ENCODE measurements at places on chromosomes 7 and 10. TPM values are rescaled to one million over a fixed set of nuclear protein-coding genes. Genes with fewer than 3 reads are reported as not detected.

DNA sequence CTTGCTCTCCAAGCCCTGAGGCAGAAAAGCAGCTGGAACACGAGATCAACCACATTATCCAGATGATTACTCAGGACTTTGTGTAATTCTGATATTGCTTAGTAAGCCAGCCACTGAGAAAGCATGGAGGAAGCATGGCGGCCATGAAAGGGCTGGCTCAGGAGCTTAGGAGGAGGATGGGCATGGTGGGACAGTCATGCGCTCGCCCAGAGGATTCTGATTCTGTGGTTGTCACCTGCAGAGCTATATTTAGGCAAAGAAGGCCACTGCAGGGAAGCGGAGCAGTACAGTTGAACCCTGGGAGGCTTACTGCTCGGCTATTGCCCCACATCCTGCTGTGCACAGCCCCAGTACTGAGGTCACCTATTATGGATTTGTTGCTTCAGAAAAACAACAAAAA is 128.8 kb upstream of the DNAJB12 start:
- no peaks in the 10 kb centered on the region for H3K27me3 ChIP-seq
- H3K4me3 ChIP-seq = no peak overlapping the region
- no peaks in the 10 kb centered on the region for H3K36me3 ChIP-seq
- H3K27ac ChIP-seq = no peak overlapping the region
- no peaks in the 10 kb centered on the region for H3K4me1 ChIP-seq

GRCh38 chr7:55413442-55413841 is 48.3 kb downstream of the LANCL2 start:
- no peak overlapping the region for H3K27ac ChIP-seq
- H3K4me3 ChIP-seq = no peak overlapping the region
- no peak for DNase-seq
- H3K36me3 ChIP-seq = peaks cover 4% of the 10 kb centered on the region
- H3K4me1 ChIP-seq = peaks cover 4% of the 10 kb centered on the region

GRCh38 chr7:127938588-127938987 is 92.6 kb downstream of the LRRC4 start:
- H3K4me1 ChIP-seq = peaks cover 4% of the 10 kb centered on the region
- no peak overlapping the region for H3K4me3 ChIP-seq
- peaks cover 4% of the 10 kb centered on the region for H3K36me3 ChIP-seq
- H3K27me3 ChIP-seq = peaks cover 2% of the 10 kb centered on the region
- H3K27ac ChIP-seq = no peak overlapping the region

DNA sequence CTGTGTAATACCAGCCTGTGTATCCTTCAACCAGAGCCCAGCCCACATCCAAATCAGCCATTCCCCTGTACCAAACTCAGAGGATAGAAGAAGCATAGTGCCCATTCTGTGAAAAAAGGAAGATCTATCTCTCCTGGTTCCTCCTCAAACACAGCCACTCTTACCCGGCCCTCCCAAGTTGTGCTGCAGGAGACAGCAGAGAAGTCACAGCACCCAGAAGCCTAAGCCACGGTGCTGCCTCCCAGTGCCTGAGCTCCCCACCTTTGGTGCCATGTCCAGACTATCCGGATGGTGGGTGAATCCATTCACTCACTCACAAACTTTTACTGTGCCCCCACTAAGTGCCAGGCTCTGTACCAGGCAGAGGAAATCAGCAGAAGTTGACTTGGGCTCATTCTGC is 166.0 kb upstream of the ZMIZ1 start:
- no peak overlapping the region for H3K27ac ChIP-seq
- H3K4me3 ChIP-seq = no peak overlapping the region
- peaks cover 2% of the 10 kb centered on the region for H3K27me3 ChIP-seq
- H3K36me3 ChIP-seq = no peaks in the 10 kb centered on the region
- DNase-seq = no peak

DNA sequence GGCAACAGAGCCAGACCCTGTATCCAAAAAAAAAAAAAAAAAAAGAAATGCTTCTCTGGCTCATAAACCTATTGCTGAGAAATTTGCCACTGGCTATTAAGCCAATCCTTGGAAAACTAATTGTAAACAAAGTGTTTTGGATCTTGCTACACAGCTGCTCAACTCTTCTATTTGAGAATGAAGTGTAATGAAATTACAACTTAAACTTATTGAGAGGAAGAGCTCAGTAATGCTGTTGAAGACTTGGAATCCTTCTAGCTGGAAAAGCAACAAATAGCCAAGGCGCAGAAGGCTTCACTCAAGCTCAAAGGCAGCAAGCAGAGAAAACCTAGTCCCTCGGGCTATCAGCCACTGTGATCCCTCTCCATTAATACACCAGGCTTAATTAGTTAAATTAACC is 99.6 kb upstream of the ZNF438 start:
- no peak for DNase-seq
- peaks cover 17% of the 10 kb centered on the region for H3K4me1 ChIP-seq
- no peak overlapping the region for H3K4me3 ChIP-seq
- H3K36me3 ChIP-seq = no peaks in the 10 kb centered on the region

The MLLT10 gene
- polyA plus RNA-seq = 4.8 TPM

The HGF gene
- polyA plus RNA-seq = not detected

DNA sequence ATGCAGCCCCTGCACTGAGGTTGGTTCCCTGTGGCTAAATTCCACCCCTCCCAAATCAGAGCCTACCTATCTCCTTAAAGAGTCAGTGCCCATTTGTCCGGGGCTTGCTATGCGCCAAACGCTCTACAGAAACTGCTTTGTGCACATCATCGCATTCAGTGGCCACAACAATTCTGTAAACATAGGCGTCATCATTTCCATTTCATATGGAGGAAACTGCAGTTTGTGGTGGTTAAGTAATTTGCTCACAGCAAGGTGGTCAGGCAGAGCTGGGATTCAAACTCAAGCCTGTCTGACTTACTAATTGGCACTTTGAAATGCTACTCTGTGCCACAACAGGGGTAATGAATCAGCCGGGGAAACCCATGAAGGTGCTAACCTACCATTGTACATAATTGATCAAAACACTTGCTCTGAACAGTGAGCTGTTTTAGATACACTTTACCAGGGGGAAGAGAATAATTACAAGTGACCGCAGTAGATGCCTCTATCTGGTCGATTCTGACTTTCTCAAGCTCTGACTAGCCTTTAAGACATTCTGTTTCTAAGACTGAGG is 775.5 kb downstream of the LRMDA start:
- H3K36me3 ChIP-seq = no peaks in the 10 kb centered on the region
- no peak overlapping the region for H3K27ac ChIP-seq
- DNase-seq = no peak
- no peaks in the 10 kb centered on the region for H3K4me1 ChIP-seq
- no peaks in the 10 kb centered on the region for H3K27me3 ChIP-seq

- no peak overlapping the region for H3K4me3 ChIP-seq
- no peaks in the 10 kb centered on the region for H3K36me3 ChIP-seq
- no peaks in the 10 kb centered on the region for H3K4me1 ChIP-seq
- no peak overlapping the region for H3K27ac ChIP-seq
- H3K27me3 ChIP-seq = peaks cover 6% of the 10 kb centered on the region
- DNase-seq = no peak
These were observed 191.8 kb downstream of the TNS3 start for GRCh38 chr7:47389923-47390630.

DNA sequence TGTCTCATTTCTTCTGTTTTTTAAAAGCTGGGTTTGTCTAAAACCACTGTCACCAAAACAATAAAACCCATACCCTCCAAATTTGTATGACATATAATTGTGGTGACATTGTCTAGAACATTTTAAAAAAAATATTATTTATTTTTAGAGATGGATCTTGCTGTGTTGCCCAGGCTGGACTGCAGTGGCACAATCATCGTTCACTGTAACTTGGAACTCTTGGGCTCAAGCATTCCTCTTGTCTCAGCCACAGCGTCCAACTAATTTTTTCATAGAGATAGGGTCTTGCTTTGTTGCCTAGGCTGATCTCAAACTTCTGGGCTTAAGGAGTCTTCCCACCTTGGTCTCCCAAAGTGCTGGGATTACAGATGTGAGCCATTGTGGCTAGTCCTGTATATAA is 116.5 kb downstream of the CCNY start:
- no peaks in the 10 kb centered on the region for H3K27me3 ChIP-seq
- no peak for DNase-seq
- peaks cover 58% of the 10 kb centered on the region for H3K4me1 ChIP-seq
- no peak overlapping the region for H3K4me3 ChIP-seq

- H3K36me3 ChIP-seq = no peaks in the 10 kb centered on the region
- no peak overlapping the region for H3K27ac ChIP-seq
- H3K4me3 ChIP-seq = no peak overlapping the region
These were observed 8.2 kb downstream of the PRXL2A start for GRCh38 chr10:80416479-80417098.

The MCM7 gene
- 59.0 TPM for polyA plus RNA-seq

DNA sequence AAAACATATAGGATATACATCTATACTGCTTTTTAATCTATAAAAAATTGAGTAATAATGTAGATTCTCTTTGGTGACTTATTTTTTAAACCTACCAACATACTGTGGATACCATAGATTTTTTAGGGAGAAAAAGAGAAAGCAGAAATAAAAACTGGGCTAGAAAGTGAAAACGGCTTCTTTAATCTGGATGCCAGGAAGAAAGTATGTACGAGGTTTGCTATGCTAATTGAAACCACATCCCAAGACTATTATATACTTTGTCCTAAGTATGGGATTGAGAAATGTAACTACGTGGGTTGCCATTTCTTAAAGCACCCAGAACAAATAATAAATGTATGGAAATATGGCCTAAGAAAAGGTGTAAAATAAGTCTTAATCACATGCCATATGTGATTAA is 129.0 kb upstream of the NFE2L3 start:
- no peak overlapping the region for H3K27ac ChIP-seq
- no peaks in the 10 kb centered on the region for H3K36me3 ChIP-seq
- H3K4me3 ChIP-seq = no peak overlapping the region
- peaks cover 2% of the 10 kb centered on the region for H3K27me3 ChIP-seq
- no peak for DNase-seq

DNA sequence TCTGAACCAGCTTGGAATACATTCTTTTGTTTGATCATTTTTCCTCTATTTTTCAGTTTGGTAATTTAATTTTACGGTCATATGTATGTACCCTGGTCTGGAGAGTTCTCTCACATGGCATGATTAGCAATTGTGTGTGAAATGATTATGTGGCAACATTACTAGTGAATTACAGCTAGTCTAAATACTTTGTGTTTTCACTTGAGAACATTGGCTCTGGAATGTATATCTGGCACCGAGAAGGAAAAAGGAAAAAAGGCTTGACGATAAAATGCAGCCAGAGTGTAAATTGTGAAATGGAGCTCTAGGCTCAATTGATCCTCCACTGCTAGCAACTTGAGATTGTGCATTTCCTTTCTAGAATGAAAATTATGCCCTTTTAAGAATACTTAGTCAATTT is 397.2 kb downstream of the EXOC4 start:
- no peaks in the 10 kb centered on the region for H3K27me3 ChIP-seq
- H3K4me3 ChIP-seq = no peak overlapping the region
- DNase-seq = no peak
- H3K36me3 ChIP-seq = no peaks in the 10 kb centered on the region
- no peak overlapping the region for H3K27ac ChIP-seq

The CXCL12 gene
- polyA plus RNA-seq = not detected

DNA sequence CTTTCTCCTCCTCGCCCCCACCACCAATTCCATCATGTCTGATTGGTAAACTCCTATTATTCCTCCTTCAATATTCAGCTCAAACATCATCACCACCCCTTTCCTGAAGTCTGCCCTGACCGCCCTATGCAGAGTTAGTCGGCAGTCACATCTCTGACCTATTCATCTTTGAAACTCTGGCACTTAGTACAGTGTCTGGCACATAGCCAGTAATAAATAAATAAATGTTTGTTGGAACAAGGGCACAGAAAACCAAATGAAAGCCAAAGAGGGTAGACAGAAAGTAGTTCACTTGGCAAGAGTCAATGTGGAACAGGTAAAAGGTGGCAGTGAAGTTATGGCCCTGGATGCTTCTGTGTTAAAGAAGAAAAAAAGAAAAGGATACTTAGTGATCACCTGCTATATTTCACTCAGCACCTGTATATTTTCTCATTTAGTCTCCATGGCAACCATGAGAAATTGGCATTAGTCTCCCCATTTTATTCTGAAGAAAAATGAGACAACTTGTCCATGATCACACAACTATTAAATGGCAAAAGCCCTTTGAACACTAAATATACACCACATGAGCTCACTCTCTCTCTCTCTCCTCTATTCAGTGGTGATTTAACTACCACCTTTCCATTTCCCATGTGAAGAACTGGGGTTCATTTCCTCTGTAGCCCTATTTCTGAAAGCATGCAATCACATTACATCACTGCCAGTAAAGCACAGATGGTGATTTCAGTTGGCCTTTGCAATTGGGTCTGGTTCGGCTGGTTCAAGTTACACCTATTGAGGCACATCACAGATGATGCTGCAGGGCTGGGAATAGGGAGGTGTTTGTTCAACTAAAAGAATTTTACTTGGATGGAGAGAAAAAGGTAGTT is 25.3 kb downstream of the CHCHD3 start:
- no peaks in the 10 kb centered on the region for H3K36me3 ChIP-seq
- no peak for DNase-seq
- H3K27ac ChIP-seq = no peak overlapping the region
- H3K4me1 ChIP-seq = peaks cover 33% of the 10 kb centered on the region
- no peaks in the 10 kb centered on the region for H3K27me3 ChIP-seq

The COL1A2 gene
- not detected for polyA plus RNA-seq

DNA sequence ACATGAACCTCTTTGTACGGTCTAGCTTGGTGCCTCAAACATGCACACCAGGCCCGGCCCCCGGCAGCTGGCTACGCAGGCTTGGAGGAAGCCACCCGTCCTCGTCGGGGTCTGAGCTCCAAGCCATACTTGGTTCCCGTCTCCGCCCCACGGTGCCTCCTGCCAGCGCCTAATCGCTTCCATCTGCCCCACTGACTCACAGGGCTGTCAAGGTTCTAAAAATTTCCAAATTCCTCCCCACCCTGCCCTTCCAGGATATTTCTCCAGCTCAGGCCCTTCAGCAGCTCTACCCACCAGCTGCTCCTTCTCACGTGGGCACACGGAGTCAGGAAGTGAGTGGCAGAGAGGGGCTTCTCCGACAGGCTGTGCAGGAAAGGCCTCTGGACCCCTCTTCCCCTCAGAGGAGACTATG is 38.8 kb downstream of the TMEM270 start:
- no peak overlapping the region for H3K27ac ChIP-seq
- no peaks in the 10 kb centered on the region for H3K4me1 ChIP-seq
- DNase-seq = no peak
- H3K4me3 ChIP-seq = no peak overlapping the region
- H3K36me3 ChIP-seq = no peaks in the 10 kb centered on the region
- H3K27me3 ChIP-seq = no peaks in the 10 kb centered on the region

DNA sequence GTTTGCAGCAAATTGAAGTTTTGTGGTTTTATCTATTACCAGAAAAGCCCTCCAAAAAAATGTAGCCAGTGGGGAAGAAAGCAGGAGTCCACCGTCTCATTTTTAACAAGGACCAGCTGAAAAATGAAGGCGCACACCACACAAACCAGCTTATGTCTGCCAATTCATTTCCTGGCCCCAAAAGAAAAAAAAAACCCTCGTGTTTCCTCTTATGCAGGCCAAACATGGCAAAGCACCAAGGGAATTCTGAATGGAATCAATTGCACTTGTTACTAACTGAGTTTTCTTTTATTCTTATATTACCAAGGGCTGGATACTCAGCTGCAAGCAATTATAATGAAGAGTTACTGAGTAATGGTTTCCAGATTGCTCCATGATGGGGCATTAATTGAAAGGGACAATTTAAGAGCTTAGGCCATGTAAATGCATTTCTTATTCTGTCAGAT is 428.3 kb upstream of the NPVF start:
- no peaks in the 10 kb centered on the region for H3K4me1 ChIP-seq
- H3K4me3 ChIP-seq = no peak overlapping the region
- H3K27ac ChIP-seq = no peak overlapping the region

Data from immature natural killer cell (primary cell).